ENCODE measurements at places on chromosomes 2 and 18.

DNA sequence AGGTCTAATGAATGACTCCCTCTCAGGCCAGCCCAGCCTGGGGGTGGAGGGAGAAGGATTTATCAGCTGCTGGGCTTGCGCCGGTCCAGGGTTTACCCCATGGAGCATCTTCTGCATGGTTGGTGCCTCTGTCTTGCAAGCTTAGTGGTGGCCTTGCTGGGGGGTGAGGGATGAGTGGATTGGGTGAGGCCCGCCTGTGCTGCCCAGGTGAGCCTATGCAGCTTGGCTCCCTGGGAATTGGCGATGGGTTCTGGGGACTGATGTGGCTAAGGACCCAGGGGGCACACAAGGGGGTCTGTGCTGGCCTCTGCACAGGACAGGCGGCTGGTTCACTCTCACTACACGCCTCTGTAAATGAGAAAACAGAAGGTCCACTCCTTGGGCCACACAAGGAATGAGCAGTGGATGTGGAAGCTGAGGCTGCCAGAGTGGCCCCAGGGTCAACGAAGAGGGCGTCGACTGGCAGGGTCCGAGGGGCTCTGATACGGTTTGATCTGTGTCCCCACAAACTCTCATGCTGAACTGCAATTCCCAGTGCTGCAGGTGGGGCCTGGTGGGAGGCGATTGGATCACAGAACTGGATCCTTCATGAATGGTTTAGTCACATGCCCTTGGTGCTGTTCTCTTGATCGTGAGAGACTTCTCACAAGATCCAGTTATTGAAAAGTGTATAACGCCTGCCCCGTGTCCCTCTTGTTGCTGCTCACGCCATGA lies 151.6 kb upstream of the HDAC4 start:
- no peak for DNase-seq

- DNase-seq: peak; percentile 46
Observed at GRCh38 chr2:128178650-128179460, 87.9 kb downstream of the UGGT1 start.

DNA sequence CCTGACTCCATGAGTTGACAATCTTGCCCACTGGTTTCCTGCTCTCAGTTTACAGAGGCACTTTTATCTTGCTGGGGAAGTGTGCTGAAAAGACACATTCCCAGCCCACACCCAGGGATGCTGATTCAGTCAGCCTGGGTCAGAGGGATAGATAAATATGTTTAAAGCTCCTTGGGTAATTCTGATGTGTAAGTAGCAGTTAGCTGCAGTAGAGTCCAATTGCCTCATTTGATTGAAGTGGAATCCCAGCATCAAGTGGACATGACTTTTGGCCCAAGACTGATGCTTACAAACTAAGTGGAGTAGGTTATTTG lies 29.4 kb downstream of the PSD4 start:
- DNase-seq: no peak

DNA sequence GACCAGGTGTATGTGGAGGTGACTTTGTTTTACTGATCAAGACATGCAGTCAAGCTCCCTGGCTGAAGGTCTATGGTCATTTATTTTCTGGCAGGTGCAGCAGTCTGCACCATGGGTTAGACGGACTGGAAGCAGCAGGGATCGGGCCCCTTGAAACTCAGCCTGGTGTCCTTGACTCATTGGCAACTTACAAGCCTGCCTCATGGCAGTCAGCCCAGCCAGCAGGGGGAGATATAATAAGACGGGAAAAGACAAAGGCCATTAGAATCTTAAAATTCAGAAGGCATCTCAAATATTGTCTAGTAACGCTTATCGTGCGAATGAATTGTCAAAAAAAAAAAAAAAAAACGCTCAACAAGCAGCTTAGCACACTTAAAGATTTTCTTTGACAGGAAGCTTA lies 308.2 kb downstream of the EN1 start:
- no peak for DNase-seq

Data from CD4-positive, alpha-beta T cell treated with Interleukin-2 at 100 ng/mL for 4 hours (primary cell).